ENCODE measurements at places on chromosomes 16 and 17. TPM values are rescaled to one million over a fixed set of nuclear protein-coding genes. Genes with fewer than 3 reads are reported as not detected.

Gene CHAD
- 1.4 TPM for polyA plus RNA-seq

Gene KRTAP3-1
- polyA plus RNA-seq = not detected

Gene ATP2A3
- 5.9 TPM for polyA plus RNA-seq

Gene MEIOC
- polyA plus RNA-seq = 2.0 TPM

Gene CEP131
- polyA plus RNA-seq = 20.7 TPM

Gene CDH5
- 63.6 TPM for polyA plus RNA-seq

Gene TEKT1
- 0.94 TPM for polyA plus RNA-seq

Gene SCGB1C2
- 2.1 TPM for polyA plus RNA-seq

Gene CCDC144A
- polyA plus RNA-seq = 0.22 TPM

Gene NPIPA2
- polyA plus RNA-seq = not detected

Gene SLC5A10
- 0.48 TPM for polyA plus RNA-seq

Gene HOXB4
- 6.8 TPM for polyA plus RNA-seq

Gene FLYWCH1
- 19.3 TPM for polyA plus RNA-seq

Gene FOXN1
- 0.52 TPM for polyA plus RNA-seq

Gene NME2
- polyA plus RNA-seq = 326 TPM

Gene CLEC3A
- polyA plus RNA-seq = 0.18 TPM

Gene HOXB1
- 0.27 TPM for polyA plus RNA-seq

Gene ITGB4
- polyA plus RNA-seq = 11.3 TPM

Gene PTGES3L
- 2.1 TPM for polyA plus RNA-seq

Gene CLUH
- 43.6 TPM for polyA plus RNA-seq

Gene HS3ST3B1
- 28.8 TPM for polyA plus RNA-seq

Gene KRTAP2-1
- not detected for polyA plus RNA-seq

Gene GNAO1
- 6.5 TPM for polyA plus RNA-seq

Gene MPP2
- polyA plus RNA-seq = 6.8 TPM

Measured in left renal cortex interstitium (tissue), 4 donors.